Activated naive CD8-positive, alpha-beta T cell treated with anti-CD3 and anti-CD28 coated beads, Interleukin-2, amount 10 ng/mL, durations not matched to agents 7 days and 5 days (primary cell): ENCODE measurements at places on chromosomes 6 and 20.

DNA sequence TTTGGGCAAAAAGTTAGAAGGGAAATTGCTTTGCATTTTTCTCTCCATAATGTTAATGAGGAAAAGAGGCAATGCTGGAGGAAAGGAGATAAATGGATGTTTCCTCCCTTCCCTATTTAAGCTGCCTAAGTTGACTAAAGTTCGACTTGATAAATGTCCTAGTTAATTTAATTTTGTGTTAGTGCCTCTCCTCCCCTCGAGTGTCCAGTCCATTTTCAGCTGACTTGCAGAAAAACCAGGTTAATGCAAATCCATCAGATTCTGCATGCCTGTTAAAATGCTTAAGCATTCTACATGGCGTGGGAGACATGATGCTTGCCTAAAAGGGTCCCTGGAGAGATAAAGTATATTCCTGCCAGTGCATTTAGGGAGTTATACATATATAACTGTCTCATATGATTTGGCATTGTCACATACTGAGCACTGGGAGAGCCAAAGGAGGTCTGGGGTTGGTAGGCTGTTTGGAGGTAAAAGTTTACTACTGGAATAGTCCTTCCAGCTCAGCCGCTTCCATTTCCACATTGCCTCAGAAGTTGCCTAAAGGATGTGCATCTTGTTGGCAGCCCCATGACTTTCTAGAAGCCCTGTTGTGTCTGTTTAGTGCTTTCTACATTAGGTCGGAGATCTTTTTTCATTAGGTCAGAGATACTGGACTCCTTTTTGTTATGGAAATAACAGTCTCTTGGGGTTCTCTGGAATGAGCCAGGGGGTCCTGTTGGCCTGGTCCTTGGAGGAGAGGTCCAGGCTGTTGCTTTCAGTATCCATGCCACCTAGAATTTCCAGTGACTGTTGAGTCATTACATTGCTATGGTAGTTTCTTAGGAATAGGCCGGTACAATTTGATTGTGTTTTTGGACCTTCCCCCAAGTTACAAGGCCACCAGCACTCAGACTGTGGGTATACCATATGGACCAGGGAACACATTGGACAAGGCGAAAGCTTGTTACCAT lies 30.4 kb downstream of the JARID2 start:
- DNase-seq, result no peak

GRCh38 chr6:48476257-48476656 lies 365.3 kb upstream of the PTCHD4 start:
- no peak for DNase-seq

- no peak for DNase-seq
Measured at GRCh38 chr6:142934599-142934998, 10.4 kb downstream of the HIVEP2 start.

- peak; percentile 52 for DNase-seq
Measured at GRCh38 chr6:24547243-24547642, 52.5 kb downstream of the ALDH5A1 start.

DNA sequence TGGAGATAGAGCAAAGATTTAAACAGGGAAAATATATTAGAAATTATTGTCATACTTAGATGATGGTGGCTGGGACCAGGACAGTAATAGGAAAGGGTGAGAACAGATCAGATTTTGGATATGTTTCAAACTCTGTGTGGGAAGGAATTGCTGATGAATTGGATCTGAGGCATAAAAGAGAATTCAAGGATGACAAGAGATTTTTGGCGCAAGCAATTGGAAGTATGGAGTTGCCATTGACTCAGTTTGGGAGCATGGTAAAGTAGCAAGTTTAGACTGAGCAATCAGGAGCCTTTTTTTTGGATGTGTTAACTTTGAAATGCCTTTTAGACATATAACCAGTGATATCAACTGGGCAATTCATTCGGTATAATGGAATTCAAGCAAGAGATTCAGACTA lies 14.4 kb downstream of the TAB2 start:
- no peak for DNase-seq
